Stimulated activated CD4-positive, alpha-beta T cell treated with anti-CD3 and anti-CD28 coated beads, Interleukin-2, amount 100 ng/mL, for 24 hours (primary cell): ENCODE measurements at places on chromosomes 2 and 18.

DNA sequence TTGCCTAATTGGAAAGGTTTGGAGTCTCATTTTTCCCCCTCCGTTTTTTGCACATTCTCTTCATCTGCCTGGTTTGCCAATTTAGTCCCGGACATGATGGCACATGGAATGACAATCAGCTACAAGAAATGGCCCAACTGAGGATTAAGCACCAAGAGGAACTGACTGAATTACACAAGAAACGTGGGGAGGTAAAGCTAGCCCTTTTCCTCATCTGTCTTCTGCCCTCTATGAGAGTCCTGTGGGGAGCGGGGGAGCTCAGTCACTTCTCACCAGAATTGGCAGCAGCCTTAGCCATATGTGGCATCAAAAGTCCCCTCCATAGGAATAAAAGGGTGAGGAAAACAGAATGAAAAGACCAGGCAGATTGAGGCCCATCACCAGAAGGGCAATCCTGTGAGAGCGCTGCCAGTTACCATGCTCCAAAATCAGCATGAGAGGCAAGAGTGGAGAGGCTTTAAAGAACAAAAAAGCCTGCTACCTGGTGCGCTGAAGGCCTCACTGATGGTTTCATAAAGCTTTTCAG, 11.6 kb downstream of the ATG16L1 start:
- DNase-seq = no peak

DNA sequence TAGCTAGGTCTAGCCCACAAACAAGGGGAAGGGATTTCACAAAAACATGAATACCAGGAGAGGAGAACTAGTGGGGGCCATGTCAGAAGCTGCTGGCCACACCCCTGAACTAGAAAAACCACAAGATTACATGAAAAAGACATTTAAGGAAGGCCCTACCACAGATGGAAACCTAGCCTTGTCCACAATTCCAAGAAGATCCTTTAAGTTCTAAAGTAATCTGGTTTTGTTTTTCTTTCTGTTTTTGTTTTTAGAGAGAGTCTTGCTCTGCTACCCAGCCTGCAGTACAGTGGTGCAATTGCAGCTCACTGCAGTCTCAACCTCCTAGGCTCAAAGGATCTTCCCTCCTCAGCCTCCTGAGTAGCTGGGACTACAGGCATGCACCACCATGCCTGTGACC, 34.2 kb upstream of the CAB39 start:
- DNase-seq = no peak

- no peak for DNase-seq
These were observed 48.5 kb downstream of the ANTXR1 start for GRCh38 chr2:69061525-69061924.

DNA sequence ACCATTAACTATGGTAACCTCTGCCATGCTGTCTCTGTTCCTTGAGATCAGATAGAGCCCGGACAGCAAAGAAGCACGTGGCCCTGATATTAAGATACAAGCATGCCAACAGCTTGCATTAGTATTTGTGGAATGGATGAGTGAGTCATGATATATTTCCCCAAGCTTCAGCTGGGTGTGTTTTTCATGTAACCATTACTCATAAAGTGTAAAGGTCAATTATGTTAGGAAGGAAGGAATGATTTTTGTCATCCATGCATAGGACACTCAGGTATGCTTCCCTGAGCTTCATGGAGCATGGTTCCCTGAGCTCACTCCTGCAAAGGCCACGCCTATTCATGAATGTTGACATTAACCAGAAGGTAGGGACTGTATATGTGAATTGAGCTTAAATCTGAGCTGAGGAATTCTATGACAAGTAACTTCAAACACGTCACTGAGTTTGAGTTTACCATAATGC, 74.6 kb downstream of the ARL4C start:
- no peak for DNase-seq
